ENCODE measurements at places on chromosomes 3 and 15.

GRCh38 chr15:33371159-33371558, 60.4 kb downstream of the RYR3 start:
- DNase-seq = no peak

GRCh38 chr3:16932877-16933276, 48.1 kb downstream of the PLCL2 start:
- no peak for DNase-seq

GRCh38 chr3:66662894-66663293, 162.1 kb upstream of the LRIG1 start:
- DNase-seq = no peak

- DNase-seq = no peak
Observed at GRCh38 chr3:127342735-127343134, 54.9 kb upstream of the PRR20G start.

GRCh38 chr3:127233371-127233770, 40.4 kb downstream of the PRR23E start:
- DNase-seq = no peak

- DNase-seq = no peak
Observed at GRCh38 chr15:98127586-98127985, 167.1 kb downstream of the ARRDC4 start.

GRCh38 chr3:177705976-177706823, 508.9 kb upstream of the TBL1XR1 start:
- DNase-seq = no peak

DNA sequence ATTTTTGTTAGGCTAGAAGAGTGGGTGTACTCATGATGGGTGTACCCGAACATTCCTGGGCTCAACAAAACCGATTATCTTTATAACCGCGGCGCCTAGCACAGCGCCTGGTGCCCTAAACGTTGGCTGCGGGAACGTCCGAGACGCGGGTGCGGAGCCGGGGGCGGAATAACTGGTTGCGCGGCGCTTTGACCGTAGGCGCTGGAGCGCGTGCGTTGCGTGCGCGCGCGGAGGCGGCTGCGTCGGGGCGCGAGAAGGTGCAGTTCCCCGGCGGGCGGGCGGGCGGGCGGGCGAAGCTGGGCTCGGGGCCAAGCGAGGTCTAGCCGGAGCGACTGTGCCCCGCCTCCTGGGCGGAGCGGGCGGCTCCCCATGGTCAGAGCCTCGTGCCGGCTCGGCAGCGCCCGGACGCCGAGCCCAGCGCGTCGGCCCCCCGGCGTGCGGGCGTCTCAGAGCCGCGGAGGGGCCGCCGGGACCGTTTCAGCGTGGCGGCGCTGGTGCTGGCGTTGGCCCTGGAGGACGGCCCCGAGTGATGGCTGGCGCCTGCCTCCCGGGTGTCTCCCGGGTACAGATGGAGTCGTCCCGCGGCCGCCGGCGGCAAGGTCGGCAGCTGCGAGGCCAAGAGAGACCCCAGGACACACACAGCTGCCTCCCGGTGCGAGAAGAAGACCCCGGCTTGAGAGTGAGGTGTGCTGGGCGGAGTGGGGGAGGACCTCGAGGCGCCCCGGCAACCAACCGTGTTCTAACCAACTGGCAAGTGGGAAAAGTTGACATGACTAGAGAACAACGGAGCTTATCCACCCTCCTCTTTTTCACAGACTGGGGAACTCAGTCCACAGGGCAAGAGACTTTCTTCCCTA, at the start of gene PLAAT1:
Gene PLAAT1, plus strand, starts transcription at position 373 of the 857 bp plus-strand sequence. CDS start 14,429 bp downstream, outside the sequence.
- no peak for DNase-seq

GRCh38 chr15:70892912-70893560, 410 bp downstream of the LRRC49 start:
- DNase-seq = no peak

GRCh38 chr3:188060840-188061544, 93.0 kb upstream of the LPP start:
- peak; percentile 41 for DNase-seq

DNA sequence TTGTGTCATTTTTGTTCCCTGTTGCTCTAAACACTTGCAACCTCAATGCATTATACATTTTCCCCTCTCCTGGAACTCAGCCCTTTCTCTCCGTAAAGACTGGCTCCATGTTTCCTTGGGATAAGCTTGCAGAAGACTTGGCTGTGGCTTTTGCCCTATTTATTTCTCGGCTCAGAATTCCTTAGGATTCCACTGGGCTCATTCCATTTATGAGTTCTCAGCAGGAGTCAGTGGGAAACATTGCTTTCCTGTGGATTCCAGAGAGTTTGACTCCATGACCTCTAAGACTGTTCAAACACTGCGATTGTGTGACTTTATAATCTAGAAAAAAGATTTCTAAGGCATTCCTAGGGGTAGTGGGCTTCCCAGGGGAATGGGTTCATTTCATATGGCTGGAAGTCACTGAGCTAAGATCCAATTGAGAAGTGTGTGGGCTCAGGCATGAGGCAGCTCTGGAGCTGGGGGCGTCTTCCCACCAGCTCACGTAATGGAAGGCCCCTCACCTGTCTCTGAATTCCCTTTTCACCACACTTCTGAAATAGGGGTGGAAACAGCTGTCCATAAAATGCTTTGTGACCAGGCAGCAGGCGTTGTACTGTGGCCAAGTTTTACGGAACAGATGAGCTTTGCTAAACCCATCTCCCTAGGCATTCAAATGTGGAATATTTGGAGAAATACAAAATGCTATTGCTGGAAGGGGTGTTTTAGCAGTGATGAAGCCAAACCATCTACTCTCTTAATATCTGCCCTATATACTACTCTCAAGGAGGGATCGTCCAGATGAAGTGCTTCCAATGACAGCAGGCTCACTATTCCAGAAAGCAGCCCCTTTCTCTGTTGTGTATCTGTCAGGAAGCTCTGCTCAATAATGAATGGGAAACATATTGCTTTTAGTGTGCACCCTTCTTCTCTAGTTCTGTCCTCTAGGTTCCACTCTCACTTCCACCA, 91.8 kb upstream of the BCL6 start:
- DNase-seq = no peak

DNA sequence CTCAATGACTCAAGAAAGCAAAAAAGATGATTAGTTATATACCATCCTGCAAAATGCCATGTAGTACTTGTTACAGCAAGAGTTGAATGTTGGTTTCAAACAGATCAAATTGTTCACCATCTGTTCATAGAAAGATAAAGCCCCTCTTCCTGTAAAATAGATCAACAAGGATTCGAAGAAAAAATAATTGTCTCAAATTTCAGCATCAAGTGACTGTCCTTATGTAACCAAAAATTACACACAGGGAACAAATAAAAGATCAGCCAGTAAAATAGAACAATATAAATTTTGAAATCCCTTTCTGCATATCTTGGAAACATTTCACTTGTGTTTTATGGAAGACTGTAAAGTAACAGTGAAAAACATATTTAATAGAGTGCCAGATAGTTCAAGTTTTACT, 165.1 kb upstream of the STAC start:
- no peak for DNase-seq

GRCh38 chr3:183353421-183353820, 75.0 kb downstream of the MCF2L2 start:
- no peak for DNase-seq

GRCh38 chr3:38029400-38030125, at the start of gene PLCD1:
PLCD1 (minus strand) TSS chr3:38029642; CDS start chr3:38029539, 103 bp downstream.
- DNase-seq = no peak

DNA sequence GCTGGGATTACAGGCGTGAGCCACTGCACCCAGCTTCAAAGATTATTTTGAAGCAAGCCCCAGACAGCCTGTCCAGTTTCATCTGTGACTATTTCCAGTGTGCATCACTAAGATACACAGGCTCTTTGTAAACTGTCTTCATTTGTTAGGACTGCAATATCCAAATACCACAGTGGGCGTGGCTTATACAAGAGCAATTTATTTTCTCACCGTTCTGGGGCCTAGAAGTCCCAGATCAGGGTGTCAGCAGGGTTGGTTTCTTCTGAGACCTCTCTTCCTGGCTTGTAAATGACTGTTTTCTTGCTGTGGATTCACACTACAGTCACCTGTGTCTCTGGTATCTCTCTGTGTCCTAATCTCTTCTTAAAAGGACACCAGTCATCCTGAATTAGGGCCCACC, 59.7 kb downstream of the RLBP1 start:
- DNase-seq = no peak

DNA sequence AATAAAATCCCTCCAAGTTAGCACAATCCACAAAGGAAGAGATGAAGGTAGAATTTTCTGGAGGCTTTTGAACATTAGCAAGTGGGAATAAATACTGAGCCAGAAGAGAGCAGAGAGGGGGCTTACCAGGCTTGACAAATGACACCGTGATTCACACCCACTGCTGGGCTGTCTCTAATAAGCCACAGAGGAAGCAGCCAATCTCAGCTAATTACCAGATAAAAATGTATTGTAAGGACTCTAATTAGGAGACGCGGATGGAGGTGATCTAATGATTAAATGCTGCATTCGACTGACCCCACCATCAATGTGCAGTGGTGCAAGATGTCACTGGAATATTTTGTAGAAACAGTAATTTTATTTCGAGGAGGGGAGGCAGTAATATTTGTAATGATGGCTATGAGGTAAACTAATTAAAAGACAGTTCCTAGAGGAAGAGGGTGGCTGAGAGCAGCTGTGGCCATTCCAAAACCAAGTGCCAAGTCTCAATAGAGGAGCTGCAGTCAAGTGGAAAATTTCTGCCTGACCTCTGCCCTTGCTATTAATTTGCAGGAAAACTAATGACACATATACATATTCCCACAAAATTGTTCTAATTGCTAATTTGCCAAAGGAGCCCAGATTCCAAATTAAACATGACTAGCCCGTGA, 602.2 kb downstream of the FOXP1 start:
- DNase-seq = no peak

DNA sequence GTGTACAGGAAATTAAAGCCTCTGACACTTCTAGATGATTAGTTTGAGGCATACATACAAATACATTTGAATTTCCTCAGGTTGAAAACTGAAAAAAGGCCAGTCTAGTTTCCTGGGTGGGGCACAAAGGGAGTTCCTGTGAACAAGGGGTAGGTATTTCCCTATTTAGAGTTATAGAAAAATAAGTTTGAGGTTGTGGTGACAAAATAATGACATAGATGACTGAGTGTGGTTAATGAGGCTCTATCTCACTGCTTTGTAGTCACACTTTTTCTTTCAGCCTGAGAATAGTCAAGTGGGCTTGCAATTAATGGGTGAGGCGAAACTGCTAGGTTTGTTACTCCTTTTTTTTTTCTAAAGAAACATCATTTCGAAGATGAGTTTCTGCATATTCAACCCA, 4.3 kb downstream of the SLCO3A1 start:
- no peak for DNase-seq
